ENCODE measurements at places on chromosomes 12 and 14. TPM values are rescaled to one million over a fixed set of nuclear protein-coding genes. Genes with fewer than 3 reads are reported as not detected.

The DENND5B gene
- 14.2 TPM for total RNA-seq

The ZFYVE21 gene
- total RNA-seq = 60.9 TPM

The SOCS4 gene
- total RNA-seq = 9.8 TPM

The MYH6 gene
- 0.03 TPM for total RNA-seq

The BICDL1 gene
- 15.7 TPM for total RNA-seq

The NKX2-1 gene
- 0.78 TPM for total RNA-seq

The POTEG gene
- not detected for total RNA-seq

The LEMD3 gene
- 20.5 TPM for total RNA-seq

The OTX2 gene
- total RNA-seq = 85.8 TPM

The SIX4 gene
- 24.7 TPM for total RNA-seq

The CLEC4D gene
- total RNA-seq = 0.07 TPM

The TSPAN8 gene
- not detected for total RNA-seq

The CRY1 gene
- 44.9 TPM for total RNA-seq

The POTEM gene
- not detected for total RNA-seq

The BDKRB1 gene
- total RNA-seq = 1.4 TPM

The CFAP73 gene
- 0.33 TPM for total RNA-seq

The TCL1B gene
- 18.5 TPM for total RNA-seq

The SLC17A8 gene
- not detected for total RNA-seq

The TBX5 gene
- total RNA-seq = not detected

The BCL2L14 gene
- 0.33 TPM for total RNA-seq
